Substantia nigra (tissue), 51 donors: ENCODE measurements at places on chromosomes 1 and 21.
A peak's percentile ranks its signal among the peaks of the same experiment; 100 is the strongest.

DNA sequence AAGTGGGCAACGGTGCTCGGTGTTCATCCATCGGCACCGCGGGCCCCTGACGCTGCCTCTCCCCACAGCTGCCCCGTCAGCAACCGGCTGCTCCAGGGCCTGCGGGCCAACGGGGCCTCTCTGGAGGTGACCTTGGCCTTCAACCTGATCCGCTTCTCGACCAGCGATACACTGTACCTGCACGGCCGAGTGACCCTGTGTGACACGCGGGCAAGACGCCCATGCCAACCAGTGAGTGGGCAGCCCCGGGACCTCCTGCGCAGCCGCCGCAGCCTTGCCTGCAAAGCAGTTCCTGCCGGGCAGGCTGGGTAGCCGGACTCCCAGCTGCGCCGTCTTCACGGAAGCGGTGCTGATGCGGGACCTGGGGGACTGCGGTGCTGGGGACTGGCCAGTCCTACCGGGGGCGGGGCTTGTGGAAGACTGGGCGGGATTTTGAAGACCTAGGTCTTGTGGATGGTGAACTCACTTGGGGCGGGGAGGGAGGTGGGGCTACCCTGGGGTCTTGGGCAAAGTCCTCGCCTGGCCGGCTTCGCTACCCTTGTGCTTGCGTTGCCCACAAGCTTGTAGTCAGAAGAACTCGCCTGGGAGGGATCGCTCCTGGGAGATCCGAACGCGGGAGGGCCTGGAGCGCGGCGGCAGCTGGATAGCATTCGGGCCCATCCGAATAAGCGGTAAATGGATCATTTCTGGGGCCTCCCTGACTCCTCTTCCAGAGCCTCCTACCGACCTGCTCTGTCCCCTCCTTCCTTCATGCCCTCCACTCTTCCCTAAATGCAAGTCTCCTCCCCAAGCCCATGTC, 8.8 kb upstream of the CEP85 start:
- peak; percentile 43 for DNase-seq

DNA sequence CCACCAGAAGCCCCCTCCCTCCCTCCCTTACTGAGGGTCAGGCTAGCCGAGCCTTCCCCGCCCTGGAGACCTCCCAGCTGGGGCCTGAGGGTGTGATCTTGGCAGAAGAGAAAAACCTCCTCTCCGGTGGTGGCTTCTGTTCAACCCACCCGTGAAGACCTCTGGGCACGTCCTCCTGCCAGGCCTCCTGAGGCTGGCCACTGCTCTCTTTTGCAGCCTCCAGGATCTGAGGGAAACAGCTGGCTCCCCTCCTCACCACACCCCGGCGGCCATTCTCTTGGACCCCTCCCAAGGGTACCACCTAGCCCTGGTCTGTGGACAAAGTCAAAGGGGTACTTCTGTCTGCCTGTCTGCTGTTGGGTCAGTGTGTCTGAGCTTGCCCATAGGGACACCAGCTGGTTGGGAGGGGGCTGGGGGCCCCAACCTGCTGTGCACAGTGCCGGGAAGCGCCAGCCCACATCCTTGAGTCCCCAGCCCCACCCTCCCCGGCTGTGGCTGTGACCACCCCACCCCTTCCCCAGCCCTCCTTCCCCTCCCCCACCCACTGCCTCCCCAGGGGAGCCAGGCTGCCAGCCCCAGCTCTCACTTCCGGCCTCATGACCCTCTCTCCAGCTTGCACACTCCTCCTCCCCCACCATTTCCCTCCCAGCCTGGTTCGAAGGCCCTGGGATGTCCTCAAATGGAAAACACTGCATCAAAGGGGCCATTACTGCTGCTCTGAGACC, 48.1 kb downstream of the AHDC1 start:
- DNase-seq, result no peak

DNA sequence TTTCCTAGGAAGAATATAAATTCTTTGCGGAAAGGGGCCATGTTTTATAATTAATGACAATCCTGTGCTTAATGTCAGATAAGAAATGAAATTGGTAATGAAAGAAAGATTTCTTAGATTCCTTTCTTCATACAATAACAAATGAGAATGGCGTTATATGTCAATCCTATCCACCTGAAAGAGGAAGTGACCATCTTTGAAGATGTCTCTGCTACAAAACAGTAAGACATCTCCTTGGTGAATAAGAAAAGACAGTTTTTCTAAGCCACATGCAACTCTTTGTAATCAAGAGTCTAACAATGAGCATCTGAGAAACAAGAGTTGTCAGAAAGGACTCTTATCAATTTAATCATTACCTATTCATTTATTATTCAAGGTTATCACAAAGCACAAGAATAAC, 286.0 kb downstream of the VAV3 start:
- no peak for DNase-seq

GRCh38 chr1:54805466-54805865, 4.3 kb upstream of the TTC22 start:
- no peak for DNase-seq

- no peak for DNase-seq
These were observed 176.7 kb downstream of the TTLL7 start for GRCh38 chr1:83822208-83822607.

DNA sequence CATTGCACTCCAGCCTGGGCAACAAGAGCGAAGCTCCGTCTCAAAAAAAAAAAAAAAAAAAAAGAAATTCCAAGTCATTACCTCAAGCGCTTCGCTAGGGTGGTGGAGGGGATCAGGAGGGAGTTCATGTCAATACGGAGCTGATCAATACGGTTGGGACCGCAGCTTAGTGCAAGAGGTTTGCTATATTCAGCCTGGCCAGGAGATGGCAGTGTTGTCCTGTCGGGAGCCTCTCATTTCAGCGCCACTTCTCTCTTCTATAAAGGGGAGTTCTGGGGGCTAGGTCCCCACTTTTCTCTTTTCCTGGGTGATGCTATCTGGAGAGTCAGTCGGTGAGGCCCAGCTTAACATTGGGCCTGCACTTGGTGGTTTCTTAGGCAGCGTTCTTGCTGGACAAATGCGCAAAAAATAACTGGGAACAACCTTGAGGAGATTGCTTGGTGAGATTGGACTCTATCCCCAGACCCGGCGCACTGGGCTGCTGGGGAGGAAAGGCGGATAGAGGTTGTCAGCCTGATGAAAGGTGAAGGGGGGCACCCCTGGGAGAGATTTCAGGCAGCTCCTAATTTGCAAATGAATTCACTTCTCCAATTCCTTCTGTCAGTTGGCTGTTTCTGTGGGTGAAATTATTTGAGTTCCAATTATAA, 40.4 kb downstream of the KIAA0040 start:
- DNase-seq, result no peak

DNA sequence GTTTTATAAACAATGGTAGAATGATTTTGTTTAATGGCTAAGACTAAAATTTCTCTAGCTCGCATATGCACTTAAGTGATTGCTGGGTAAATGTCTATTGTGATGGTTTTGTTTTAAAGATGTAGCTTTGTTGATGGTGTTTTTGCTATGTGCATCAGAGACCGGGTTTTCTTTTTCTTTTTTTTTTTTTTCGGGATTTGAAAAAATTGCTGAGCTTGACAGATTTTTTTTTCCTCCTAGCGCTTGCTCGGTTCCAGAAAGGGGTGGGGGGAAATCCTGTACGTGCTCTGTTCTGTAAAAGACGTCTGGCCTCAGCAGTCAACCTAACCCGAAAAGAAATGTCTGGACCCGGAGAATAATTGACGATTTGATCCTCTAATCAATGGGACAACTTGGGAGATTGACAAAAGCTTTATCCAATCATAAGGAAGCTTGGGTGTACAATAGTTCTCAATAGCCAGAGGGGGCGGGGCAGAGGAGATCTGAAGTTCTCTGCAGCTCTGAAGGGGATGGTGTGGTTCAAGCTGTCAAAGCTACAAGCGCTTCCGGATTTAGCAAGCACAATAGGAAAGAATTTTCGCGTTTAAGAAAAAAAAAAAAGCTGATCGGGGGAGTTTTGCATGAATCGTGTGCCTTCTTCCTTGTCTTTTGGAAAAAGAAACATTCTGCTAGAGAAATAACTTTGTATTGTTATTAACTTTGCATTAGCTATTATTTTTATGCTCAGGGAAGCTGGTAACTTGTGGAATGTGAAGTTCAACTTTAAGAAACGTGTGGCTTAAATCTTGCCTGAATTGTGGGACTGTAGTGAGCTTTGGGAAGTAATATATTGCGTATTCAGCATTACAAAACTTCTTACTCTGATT, 4.5 kb upstream of the NFIA start:
- DNase-seq, result peak; percentile 65
